ENCODE measurements at places on chromosomes 3 and 15. TPM values are rescaled to one million over a fixed set of nuclear protein-coding genes. Genes with fewer than 3 reads are reported as not detected.

GRCh38 chr15:87619161-87619960, 637.2 kb downstream of the NTRK3 start:
- no peak for DNase-seq

BFSP2 gene
- 1.0 TPM for total RNA-seq

DNA sequence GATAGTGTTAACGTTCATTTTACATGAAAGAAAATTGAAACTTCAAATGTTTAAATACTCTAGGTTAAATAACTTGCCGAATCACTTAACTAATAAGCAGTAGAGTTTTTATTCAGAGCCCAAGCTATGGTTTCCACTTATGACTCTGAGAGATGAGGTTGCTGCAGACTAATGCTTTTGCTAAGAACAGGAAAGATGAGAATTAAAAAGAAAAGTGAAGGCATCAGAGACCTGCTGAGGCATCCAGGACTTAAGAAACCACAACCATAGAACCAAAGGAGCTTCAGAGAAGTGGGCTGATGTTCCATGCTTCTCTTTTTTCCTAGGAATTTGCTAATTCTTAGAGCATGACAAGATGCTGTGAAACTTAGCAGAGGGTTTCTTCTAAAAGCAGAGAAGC, 9.5 kb downstream of the HMG20A start:
- DNase-seq, result no peak

GRCh38 chr3:102374863-102375634, 59.8 kb upstream of the ZPLD1 start:
- DNase-seq, result no peak

DNA sequence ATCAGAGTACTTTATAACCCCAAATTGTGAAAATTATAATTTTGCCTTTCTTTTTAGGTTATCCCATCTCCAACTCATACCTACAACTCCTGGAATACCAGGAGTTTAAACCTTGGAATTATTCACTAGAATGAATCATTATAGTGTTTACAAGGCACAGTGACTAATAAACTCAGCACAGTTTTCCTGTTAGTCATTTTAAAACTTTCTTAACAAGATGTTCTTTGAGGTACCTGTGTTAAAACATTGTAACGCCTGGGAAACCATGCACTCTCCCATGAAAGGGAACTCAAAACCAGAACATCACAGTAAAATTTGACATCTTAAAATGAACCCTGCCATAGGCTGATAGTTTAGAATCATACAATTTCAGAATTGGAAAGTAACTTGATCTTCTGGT, 132.4 kb upstream of the OSTN start:
- no peak for DNase-seq

DNA sequence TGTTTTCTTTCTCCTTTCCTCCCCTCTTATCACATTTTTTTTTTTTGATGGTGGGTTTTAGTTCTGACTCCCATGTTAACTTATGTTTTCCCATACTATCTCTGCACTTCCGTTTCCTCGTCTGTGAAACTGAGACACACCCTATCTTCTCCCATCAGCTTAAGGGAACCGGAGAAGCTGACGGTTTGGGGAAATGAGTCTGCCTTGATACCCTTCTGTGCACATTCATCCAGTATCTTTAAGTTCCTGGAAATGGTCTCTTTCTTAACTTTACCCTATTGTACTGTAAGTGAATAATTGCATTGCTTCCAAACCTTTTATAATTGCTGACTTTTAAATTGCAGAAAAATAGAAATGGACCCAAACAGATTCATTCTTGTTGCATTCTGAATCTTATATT, 26.2 kb upstream of the CFAP161 start:
- no peak for DNase-seq

DNA sequence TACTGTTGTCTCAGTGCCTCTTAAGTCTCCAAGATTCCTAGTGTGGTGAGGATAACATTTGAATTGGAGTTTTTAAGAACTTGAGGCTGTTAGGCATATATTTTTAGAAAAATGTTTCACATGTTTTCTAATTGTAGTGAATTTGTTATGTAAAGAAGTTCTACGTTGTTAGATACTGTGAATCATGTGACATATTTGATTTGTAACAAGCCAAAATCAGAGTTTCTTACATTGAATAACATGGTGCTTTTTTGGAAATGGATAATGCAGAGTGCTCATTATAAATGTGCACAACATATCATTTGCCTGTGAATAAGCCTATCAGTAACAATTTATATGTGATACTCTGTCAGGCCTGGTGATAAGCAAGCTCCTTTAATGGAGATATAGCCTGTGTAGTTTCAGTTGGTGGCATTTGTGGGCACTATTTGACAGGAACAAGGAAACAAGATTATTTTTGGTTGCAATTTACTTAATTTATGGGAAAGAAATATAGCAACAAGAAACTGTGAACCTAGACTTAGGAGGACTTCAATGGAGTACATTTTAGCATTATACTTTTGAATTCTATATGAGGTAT, 328.8 kb downstream of the ARPP21 start:
- DNase-seq, result no peak

ZWILCH gene
- 17.7 TPM for total RNA-seq

PRSS50 gene
- not detected for total RNA-seq
